ENCODE measurements at places on chromosomes 2 and 18. TPM values are rescaled to one million over a fixed set of nuclear protein-coding genes. Genes with fewer than 3 reads are reported as not detected.

GRCh38 chr2:6641956-6642355, 223.8 kb downstream of the CMPK2 start:
- DNase-seq = no peak

LRATD1 gene
- total RNA-seq = 27.5 TPM

DNA sequence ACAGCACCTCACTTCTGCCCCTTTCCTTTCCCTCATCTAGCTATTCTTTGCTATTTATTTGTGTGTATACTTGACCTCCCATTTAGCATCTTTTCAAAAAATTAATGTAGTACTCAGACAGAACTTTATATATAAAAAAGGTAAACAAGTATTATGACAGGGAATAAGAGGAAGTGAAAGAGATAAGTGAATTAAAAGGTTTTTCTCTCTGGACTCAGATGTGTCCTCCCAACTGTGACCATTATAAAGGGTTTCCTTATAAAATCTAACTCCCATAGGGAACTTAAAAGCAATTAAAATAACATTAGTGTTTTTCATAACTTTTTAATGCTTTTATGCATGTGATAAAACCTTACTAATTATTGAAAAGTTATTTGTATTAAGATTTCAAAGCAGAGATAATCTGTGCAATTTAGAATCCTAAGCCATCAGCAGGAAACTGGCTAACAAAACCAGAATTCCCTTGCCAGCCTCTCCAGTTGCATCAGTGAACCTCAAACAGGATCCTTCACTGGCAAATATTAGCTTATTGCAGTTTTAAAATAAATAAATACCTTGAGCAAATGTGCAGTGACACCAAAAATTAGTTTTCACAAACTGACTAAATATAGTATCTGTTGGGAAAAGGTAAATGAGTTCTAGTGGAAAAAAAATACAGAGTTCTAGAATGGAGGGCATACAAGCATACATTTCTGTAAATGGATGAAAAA, 930.7 kb downstream of the BCL11A start:
- no peak for DNase-seq

DNA sequence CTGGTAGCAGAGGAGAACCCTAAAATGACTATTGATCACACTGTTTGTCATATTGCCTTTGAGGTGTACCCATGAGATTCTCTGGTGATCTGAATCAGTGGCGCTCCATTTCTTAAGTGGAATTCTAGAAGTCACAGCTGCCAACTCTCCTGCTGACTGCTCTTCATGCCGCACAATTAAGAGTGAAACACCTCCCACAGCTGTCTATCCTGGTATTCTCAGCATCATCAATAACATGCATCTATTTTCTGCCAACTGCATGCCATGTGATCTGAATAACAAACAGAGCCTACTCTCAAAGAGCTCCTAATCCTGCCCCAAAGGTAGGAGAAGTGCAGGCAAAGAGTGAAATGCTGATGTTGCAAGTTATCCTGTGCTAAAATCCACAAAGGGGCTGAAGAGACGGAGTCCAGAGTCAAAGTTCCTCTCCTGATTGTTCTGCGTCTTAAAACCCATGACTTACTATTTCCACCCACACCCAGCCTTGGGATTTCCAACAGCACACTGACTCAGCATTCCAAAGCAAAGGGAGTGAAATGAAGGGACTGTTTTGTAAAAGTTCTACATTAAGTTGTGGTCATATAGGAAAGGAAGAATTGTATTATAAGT, 13.7 kb upstream of the DAPL1 start:
- DNase-seq = no peak

DNA sequence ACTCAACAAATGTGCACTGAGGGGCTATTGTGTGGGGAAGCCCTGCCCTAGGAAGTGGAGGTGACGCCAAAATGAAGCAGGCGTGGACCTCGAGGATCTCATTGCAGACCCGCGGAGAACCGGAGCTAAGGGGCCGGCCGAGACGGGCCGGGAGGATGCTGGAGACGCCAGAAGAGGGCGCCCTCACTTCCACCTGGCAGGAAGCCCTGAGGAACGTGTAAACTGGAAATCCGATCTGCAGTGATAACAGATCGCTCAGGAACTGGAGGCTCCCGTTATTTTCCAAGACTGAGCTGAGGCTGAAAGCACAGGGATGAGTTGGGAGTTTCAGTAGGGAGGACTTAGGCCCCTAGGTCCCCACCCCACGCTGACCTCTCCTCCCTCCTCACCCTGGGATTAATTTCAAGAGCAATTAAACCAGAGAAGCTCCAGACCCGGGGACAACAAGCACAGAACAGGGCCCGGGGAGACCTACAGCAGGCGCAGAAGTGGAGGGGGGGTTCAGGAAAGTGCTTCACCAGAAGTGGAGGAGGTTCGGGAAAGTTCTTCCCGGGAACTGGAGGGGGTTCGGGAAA, 7.7 kb upstream of the COL6A3 start:
- peak; percentile 80 for DNase-seq

LYPD1 gene
- total RNA-seq = 0.36 TPM

DNA sequence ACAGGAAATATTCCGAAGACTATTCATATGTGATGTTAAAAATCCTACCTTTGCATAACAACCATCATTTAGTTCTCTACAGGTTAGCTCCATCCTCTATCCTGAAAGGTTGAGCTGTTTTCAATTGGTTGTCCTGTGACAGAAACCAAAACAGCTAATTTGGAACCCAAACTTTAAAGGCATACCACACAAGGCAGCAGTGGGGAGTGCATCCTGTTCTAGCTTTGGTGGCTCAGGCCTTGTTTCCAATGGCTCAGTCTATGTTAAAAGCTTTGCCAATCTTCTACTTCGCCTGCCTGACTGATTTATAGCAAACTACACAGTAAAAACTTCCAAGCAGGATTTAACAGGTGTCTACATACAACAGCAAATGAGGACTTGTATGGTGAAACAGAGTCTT, 3.2 kb downstream of the CD226 start:
- no peak for DNase-seq

- no peak for DNase-seq
Observed at GRCh38 chr2:31274401-31275075, 40.6 kb downstream of the EHD3 start.
